ENCODE measurements at places on chromosomes 7 and 10.

GRCh38 chr7:110153222-110153621 lies 937.7 kb upstream of the LRRN3 start:
- no peak for DNase-seq

DNA sequence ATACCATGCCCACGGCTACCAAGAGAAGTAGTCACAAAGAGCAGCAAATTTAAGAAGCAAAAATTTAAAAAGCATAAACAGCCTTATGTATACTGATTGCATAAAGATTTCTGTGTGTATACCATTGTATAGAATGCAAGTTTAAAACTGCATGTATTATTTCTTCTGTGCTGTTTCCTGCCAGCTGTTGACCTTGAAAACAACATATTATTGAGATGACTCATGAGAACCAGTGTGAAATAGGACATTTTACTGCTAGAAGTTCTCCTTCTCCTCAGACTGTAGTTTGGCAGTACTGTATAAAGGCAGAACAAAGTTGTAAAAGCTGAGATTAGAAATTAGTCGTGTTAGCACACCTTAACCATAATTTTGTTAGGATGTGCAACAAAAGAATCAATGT lies 42.3 kb upstream of the SGCE start:
- peak; percentile 82 for DNase-seq

DNA sequence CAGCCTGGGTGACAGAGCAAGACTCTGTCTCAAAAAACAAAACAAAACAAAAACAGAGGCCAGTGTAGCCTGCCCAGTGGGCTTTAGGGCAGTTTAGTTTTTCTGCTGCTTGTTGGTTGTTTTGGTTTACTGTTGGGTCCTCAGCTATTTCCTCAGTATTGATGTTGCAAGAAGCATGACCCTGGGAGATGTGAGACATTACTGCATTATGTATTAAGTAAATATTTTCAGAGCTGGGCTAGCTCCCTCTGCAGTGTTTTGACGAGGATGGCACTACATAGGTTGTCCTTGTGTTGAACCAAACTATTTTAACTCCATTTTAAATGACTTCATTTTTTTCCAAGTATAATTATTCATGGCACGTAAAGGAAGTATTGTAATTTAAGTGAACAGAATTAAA lies 4.8 kb downstream of the AKAP9 start:
- DNase-seq, result peak; percentile 19

GRCh38 chr7:6533893-6534495 lies 17.3 kb downstream of the GRID2IP start:
- no peak for DNase-seq

- DNase-seq, result no peak
These were observed 47.0 kb downstream of the SEC61G start for GRCh38 chr7:54711900-54712595.

DNA sequence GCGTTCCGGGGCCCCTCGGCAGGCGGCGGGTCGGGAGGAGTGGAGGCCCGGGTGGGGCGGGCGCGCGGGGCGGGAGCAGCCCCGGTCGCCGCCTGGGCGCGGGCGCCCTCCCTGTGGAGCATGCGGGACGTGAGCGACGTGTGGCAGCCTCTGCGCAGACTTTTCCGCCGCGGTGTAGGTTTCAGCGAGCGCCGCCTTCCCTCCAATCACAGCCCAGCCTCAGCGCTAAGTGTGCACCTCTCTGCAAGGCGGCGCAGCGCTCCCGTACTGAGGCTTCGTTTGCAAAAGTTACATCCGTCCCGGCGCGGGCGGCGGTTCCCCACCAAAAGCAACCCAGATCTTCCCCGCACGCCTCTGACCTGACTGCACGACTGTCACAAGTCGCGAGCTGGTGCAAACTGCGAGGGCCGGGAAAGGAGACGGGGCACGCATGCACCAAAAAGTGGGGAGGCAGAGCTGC lies 1.2 kb upstream of the PFKFB3 start:
- DNase-seq, result peak; percentile 87

GRCh38 chr10:3624367-3624766 lies 160.6 kb downstream of the KLF6 start:
- DNase-seq, result peak; percentile 41

- no peak for DNase-seq
These were observed 70.7 kb downstream of the CRPPA start for GRCh38 chr7:16350634-16351033.

DNA sequence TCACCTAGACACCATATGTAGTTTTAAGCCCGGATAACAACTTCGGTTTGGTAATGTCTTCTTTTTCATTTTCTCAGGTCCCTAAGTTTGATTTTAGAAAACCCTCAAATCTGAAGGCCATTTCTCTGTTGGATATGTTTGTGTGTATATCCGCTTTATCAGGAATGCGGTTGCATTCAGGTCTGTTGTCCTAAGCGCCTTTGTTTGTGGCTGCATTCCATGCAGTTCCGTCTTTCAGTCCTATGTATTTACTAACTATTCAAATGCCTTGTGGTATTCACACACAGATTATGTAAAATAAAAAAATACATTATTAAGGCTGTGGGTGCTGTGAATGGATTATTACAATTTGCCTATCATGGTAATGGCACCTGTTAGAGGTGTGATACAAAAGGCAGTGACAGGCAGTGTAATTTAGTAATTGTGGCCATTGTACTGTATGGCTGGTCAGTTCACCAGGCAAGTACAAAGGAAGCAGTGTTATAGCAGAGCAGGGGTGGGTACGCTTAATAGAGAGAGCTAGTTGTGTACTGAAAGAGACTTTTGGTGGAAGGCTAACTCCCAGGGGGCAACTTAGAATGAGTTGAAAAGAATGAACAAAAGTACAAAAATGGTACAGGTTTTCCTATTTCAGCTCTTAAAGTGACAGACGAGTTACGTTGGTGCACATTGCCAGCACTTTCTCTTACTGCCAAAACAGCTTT lies 136.4 kb downstream of the VTI1A start:
- DNase-seq, result no peak

GRCh38 chr7:30253796-30254165 lies 30.6 kb upstream of the ZNRF2 start:
- DNase-seq, result no peak

GRCh38 chr7:75050501-75050900 lies 23.1 kb downstream of the RCC1L start:
- DNase-seq, result no peak

GRCh38 chr10:182441-183201 lies 47.4 kb downstream of the ZMYND11 start:
- DNase-seq, result peak; percentile 37

GRCh38 chr10:16942381-16943078 lies 125.3 kb upstream of the RSU1 start:
- DNase-seq, result no peak

- no peak for DNase-seq
These were observed 30.6 kb downstream of the KLHL7 start for GRCh38 chr7:23136216-23136615.

GRCh38 chr10:125084614-125085257 lies 75.6 kb downstream of the CTBP2 start:
- DNase-seq, result peak; percentile 31

GRCh38 chr7:106982415-106982814 lies 62.1 kb upstream of the PRKAR2B start:
- no peak for DNase-seq

DNA sequence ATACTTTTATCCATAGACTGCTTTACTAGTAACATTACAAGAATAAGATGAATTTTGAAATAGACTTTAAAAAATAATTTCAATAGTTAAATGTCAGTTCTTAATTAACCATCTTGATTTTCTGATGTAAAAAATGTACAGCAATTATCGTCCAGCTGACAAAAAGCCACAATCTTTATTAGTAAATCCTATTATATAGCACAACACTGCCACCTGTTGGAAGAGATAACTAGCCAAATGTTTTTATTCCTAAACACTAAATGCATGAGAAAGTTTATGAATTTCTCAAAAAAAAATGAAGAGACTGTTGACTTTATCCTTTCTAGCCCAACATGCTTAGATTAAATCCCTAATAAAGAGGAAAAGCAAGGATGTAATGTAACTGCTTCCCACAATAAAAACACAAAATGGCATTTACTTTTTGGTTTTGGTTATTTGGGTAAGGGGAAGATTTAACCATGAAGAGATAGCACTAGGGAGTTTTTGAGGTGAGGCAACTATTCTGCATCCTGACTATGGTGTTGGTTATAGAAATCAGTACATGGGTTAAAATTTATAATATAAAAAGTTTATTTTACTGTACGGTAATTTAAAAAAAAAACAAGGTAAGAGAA lies 8.0 kb downstream of the COA1 start:
- peak; percentile 58 for DNase-seq

GRCh38 chr10:21803374-21803773 lies 200.2 kb downstream of the DNAJC1 start:
- no peak for DNase-seq

- no peak for DNase-seq
These were observed 119.6 kb downstream of the TES start for GRCh38 chr7:116329686-116330503.

- no peak for DNase-seq
These were observed 50.0 kb downstream of the AMZ1 start for GRCh38 chr7:2737771-2738540.

DNA sequence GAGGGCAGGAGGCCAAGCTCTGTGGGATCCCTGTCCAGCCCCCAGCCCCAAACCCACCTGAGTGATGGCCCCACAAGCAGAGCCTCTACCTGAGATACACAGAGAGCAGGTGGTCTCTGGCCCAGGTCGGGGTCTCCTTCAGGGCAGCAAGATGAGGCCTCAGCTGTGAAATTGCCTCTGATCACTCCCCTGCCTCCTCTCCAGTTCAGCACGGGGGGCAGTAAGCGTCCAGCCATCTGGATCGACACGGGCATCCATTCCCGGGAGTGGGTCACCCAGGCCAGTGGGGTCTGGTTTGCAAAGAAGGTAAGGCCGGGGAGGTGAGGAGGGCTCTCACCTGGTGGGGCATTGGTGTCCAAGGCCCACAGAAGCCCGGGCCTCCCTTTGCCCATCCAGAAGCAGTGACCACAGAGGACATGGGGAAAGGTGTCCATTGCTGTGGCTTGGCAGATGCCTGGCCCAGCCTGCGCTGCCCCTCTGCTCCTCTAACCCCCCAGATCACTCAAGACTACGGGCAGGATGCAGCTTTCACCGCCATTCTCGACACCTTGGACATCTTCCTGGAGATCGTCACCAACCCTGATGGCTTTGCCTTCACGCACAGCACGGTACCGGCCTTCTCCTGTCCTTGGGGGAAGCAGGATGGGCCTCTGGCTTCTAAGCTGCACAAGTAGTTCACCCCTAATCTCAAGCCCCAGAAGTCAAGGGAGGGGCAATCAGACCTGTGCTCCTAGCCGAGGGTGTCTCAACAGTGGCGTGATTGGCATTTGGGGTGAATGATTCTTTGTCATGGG lies 3.1 kb downstream of the CPA1 start:
- DNase-seq, result no peak

DNA sequence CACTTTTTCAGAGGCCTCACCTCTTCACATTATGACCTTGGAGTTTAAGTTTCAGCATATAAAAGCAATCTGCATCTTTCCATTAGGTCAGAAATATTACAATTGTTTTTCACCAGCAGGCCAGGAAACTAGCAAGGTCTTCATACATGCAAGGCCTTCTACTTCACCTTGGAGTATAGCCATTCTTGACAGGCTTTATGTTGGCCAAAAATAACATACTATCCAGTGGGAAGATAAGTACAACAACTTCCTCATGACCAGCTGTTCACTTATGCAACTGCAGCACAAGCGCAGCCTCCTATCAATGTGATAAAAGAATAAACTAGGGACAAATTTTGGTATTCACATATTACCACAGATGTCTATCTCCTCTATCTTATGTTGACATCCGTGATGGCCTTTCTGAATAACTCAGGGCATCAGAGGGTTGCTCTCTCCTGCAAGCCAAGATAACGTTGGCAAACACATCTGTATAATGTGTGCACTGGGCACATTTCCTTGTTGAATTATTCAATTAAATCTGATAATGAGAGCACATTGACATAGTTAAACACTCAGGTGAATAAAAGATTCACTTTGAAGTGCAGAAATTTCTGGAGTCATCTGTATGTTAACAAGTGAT lies 239.8 kb downstream of the FZD1 start:
- peak; percentile 5 for DNase-seq

GRCh38 chr10:8588135-8588534 lies 533.6 kb downstream of the GATA3 start:
- no peak for DNase-seq

- DNase-seq, result peak; percentile 35
These were observed 36.7 kb upstream of the SFTPD start for GRCh38 chr10:79985481-79986072.

DNA sequence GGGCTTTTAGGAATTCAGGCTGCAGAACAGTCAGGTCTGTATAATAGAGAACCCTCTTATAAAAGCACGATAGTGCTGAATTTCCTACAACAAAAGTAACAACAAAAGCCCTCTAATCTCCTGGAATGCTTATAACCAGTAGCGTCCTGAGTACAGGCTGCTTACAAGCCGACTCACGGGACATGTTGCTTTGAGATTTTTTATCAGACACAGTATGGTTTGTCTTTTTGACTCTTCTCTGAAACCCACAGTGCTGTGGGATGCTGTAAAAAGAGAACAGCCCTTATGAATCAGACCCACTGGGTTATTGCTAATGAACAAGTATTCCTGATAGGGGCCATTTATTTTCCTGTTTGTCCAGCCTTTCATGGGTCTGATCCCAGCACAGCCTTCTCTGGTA lies 59.4 kb downstream of the PLPP4 start:
- no peak for DNase-seq

GRCh38 chr7:102927312-102927933 lies 14.6 kb downstream of the LRRC17 start:
- DNase-seq, result peak; percentile 61

DNA sequence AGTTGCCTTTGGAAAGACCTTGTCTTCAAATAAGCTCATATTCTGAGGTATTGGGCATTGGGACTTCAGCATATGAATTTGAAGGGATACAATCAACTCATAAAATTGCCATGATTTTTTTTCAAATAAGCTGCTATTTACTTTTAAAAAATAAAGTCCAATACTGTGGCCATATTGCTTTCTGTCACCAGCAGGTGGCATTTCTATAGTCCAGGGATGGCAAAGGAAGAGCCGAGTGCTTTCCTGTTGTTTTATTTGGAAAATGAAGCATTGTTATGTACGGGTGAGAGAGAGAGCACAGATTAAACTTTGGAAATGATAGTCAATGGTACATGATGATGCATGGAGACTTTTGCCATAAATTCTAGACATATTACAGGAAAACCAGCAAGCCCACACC lies 104.1 kb upstream of the DPP6 start:
- DNase-seq, result no peak

- DNase-seq, result no peak
These were observed 10.9 kb upstream of the PFKP start for GRCh38 chr10:3056280-3057037.

- DNase-seq, result no peak
These were observed 127.5 kb downstream of the COL28A1 start for GRCh38 chr7:7408001-7408770.

GRCh38 chr10:53153831-53154230 lies 381.2 kb upstream of the MBL2 start:
- no peak for DNase-seq

- DNase-seq, result peak; percentile 81
These were observed 44.0 kb upstream of the GRID1 start for GRCh38 chr10:86410542-86411124.

DNA sequence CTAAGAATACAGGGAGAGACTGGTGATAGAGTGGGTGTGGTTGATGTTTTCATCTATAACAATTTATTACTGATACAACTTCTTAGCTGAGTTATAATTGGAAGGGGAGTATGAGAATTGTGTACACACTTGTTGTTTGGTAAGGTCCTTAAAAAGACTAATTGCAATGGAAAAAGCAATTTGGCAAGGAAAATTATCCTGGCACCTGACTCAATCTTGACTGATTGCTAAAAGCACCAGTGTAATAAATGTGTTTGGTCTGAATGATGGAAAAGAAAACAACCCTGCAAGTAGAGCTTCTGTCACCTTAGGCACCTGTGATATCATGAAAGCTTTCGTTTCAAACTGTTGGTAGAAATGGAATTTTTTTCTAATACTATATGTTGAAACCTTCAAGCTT lies 6.7 kb upstream of the GSDME start:
- DNase-seq, result no peak
